ENCODE measurements at places on chromosomes 5 and 9. TPM values are rescaled to one million over a fixed set of nuclear protein-coding genes. Genes with fewer than 3 reads are reported as not detected.

DNA sequence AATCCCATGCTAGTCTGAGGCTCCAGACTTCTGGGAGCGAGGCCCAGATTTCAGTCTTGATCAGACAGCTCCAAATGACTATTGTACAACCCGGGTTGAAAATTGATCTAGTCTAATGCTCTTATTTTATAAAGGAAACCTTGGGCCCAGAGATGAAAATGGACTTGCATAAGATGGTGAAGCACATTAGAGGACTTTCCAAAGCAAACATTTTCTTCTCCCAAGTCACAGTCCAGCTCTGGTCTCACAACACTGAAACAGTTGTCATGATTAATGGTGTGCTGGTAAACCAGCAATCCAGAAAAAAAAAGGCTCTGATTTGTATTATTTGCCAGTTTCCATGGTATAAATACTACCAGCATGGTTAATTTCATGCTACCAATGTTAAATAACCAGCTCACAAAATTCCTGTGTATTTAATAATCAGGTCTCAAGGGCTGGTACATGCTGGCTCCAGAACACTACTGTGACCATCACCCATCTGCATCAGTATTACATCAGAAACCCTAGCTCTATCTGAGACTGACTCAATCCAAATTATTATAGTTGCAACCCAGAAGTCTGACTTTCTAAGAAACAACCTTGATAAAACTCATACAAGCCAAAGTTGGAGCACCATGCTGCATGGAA, 32.5 kb upstream of the ABLIM3 start:
- DNase-seq, result no peak

Gene SLC25A2
- not detected for total RNA-seq

Gene LRRC8A
- 37.8 TPM for total RNA-seq

Gene SHISAL2B
- 2.1 TPM for total RNA-seq

- DNase-seq, result no peak
Measured at GRCh38 chr5:109028608-109029299, 281.1 kb downstream of the FER start.

- no peak for DNase-seq
Measured at GRCh38 chr5:154652746-154653417, 102.3 kb upstream of the LARP1 start.

DNA sequence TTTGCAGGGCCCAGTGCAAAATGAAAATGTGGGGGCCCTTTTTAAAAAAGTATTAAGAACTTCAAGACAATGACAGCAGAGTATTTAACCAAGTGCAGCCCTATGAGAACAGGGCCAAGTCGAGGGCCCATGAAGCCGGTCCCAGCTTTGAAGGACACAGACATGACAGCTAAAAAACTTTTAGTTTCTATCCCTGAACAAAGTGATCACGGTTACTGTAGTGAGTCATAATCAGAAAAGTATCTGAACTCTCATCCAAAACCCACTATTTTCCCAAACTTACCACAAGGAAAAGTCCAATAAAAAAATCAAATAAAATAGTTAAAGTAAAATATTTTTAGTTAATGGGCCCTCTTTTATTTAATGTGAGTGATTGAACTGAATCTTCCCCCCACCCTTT, 126.0 kb downstream of the MEF2C start:
- no peak for DNase-seq

DNA sequence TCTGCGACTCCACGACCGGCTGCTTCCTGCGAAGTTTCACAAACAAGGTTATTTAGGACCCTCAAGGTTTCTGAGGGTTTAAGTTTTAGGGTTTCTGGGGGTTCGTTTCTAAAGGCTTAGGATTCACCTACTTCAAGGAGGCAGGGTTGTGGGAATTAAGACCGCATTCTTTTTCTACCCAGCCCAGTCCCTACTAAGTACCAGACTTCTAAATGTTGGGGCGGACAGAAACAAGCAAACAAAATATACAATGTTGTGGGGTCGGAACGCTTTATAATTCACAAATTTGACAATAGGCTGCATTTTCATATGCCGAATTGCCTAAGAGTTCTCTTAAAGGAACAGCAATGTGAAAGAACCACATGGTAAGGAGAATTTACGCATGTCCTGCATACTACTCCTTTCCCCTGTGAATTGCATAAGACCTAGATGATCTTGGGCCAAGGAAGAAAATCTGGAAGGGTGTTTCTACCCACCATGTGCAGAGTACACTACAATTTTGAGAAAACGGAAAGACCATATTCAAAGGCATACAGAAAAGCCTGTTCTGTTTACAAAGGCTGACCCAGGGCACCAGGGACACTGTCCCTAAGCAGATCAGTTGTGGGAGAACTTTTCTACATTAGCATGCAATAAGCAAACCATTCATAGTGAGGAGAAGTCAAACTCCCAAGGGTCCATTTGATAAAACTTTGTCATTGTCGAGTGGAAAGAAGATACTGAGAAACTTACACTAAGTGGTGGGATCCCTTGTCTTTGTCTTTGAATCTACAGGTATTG, 457.3 kb downstream of the RAB3C start:
- no peak for DNase-seq

GRCh38 chr5:71809446-71809845, 90.4 kb downstream of the CARTPT start:
- no peak for DNase-seq

Gene MRPS2
- total RNA-seq, result 38.7 TPM

Gene NDST1
- 86.5 TPM for total RNA-seq

DNA sequence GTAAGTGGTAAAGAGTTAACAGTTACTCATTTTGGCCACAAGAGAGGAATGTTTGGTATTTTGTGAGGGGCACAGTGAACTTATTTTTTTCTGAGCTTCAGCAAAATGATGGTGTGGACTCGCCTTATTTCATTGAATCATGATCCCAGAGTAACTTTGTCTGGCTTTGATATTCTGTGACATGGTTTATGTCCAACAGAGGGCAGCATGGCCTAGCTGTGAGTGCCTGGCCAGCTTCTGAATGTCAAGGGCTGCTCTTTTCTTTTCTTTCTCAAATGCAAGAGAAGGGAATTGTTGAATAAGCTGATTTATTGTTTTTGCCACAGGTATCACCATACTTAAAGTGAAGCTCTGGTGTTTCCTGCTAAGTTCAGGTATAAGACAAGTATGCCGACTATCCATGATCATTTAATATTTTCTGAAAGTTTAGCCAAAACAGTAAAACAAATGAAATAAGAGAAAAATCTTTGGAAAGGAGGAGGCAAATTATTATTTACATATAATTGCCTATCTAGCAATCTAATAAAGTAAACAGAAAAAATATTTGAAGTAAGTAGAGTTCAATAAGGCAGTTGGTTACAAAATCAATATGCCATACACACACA, 31.7 kb downstream of the MRPL22 start:
- DNase-seq, result no peak

DNA sequence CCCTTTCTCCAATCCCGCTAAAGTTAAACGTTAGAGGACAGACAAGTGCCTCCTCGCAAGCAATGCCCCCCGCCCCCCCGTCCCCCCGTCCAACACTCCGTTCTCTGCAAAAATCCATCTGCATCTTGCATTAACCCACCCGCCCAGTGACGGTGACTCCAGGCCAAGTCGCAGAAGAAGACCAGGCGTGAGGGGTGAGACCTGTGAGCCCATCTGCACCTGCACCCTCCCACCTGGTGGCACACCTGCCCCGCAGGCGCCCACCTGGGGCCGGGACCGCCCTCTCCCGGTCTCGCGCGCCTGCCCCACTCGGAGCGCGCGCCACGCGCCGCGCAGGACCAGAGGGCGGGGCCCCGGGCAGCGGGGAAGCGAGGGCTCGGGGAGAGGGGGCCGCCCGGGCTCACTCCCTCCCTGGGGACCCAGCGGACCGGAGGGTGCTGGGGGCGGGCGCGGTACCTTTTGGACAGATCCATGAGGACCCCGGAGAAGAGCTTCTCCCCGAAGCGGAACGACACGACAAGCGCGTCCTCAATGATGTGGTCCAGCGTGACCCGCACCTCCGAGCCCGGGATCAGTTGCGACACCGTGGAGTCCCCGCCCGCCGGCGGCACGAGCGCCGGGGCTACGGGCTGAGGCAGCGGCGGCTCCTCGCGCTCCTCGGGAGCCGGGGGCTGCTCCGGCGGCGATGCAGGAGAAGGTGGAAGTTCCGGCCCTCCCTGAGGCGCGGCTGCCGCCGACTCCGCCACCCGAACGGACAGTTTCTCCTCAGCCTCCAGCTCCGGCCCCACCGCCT, 705 bp downstream of the PWWP2A start:
- no peak for DNase-seq

- no peak for DNase-seq
Measured at GRCh38 chr5:108945094-108945493, 197.4 kb downstream of the FER start.

All from omental fat pad (tissue), 4 donors.